SIG-M5 (cell line): ENCODE measurements at places on chromosomes 1 and 21.

DNA sequence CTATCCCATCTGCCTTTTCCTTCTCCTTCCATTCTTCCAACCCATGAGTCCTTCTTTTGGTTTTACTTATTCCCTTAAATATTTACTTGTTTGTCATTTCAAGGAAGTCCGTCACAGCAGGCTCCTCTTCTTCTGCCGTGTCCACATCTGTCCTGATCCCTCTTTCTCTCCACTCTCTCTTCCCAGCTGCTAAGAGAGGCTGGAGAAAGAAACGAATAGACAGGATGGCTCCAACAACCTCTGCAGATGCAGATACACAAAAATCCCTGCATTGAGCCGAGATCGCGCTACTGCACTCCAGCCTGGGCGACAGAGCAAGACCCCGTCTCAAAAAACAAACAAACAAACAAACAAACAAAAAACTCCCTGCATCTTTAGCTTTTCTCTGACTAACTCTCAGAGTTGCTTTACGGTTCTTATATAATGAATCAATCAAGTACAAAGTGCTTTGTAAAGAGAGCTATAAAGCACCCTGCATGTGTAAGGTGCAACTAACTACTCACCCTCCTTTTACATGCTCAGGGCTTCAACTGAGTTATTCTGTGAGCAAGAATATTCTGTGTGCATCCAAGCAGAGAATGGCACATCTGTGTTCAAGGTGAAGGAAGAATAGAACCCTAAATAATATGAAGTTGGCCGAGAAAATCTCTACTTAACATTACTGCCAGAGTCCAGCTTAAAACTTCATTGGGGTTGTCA is 3.8 kb upstream of the SAMD13 start:
- no peak for DNase-seq

- DNase-seq = no peak
These were observed 91.0 kb upstream of the KCNA3 start for GRCh38 chr1:110765640-110766335.

DNA sequence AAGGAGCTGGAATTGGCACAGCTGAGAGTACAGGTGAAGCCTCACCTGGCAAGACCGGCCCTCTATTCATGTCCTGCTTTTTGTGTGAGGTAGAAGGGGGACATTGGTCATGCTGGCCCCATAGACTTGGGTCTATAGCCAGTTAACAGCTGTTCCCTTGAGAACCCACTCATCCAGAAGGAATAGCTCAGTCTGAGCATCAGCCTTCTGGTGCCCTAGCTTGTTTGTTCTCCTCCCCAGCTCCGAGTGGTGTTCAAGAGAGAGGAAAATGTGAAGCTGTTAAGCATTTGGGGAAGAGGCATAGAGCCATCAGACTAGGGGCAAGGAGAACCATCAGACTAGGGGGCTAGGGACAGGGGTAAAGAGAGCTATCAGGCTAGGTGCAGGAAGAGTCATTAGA is 290.9 kb downstream of the SIPA1L2 start:
- DNase-seq = no peak

DNA sequence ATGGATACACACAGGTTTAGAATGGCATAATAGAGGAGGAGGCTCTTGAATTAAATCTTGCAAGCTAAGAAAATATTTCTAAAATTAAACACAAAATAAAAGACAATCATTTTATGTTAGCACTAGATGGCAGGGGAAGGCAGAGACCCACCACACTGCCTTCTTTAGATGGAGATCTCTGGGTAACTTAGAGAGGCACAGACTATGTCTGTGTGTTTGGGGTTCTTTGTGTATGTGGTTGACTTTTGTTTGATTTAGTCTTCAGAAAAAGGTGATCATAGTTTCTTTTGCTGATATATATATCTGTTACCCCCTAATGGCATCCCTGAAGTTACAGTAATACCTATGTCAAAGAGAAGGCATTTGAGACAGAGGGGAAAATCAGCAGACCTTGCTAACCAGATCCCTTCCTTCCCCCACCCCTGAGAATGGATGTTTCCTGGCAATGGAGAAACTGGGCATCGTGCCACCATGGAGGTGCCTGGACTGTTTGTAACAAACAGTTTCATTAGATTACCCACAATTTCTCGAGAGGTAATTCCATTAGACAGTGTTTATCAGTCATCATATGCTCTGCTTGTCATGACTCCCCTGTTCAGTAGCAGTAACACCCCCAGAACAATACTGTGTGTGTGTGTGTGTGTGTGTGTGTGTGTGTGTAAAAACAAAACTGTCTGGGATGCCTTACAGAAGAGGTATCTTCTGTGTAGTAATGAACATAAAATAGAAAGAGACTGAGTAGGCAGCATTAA is 228.3 kb upstream of the DEPDC1 start:
- no peak for DNase-seq

DNA sequence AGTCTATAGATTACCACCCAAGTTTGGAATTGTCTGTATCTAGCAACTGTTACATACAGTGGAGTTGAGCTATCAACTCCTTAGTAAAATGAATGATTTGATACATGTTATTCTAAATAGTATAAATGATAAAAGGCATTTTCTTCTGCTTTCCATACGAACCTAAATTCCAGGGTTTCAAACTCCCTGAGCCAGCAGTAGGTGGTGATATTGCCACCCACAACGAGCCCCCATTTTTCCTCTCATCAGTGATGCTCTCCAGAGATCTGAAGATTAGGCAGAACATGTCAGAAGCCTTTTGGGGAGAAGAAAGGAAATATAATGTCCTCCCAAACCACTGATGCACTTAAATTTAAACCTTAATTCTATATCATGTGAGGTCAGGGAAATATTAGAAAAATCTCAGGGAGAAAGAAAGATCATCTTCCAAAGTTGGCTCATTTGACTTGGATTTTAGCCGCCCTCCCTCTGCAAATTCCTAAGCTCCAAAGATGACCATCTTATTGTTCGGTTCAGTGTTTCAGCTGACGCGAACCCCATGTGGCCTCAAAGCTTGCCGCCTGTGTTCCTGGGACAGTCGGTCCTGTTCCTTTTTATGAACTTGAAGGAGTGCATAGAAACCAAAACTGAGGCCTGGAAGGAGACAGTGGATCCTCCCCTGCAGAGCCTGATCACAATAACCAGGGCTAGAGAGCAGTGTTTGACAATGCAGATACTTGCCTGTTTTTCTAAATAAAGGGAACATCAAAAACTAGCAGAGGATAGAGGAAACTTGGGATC is 2.3 kb downstream of the EVA1C start:
- no peak for DNase-seq

GRCh38 chr1:162632698-162633080 is 425 bp downstream of the DDR2 start:
- DNase-seq = no peak

GRCh38 chr1:9946315-9946714 is 3.0 kb downstream of the NMNAT1 start:
- no peak for DNase-seq

DNA sequence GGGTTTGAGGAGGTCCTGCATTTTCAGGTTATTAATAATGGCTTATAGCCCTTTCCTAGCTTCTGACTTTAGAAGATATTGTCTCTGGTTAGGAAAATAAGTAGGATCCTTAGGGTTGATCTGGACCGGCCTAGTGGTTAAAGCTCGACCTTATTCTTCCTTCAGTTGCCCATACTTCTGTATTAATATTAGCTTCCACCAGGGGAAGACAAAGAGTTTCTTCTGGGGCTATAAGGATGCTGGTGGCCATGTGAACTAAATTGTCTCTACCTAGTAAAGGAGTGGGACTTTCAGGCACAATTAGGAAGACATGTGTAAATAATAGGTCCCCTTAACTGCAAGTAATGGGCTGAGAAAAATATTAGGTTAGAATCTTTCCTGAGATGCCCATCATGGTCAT is 20.6 kb upstream of the FCGR2A start:
- no peak for DNase-seq

DNA sequence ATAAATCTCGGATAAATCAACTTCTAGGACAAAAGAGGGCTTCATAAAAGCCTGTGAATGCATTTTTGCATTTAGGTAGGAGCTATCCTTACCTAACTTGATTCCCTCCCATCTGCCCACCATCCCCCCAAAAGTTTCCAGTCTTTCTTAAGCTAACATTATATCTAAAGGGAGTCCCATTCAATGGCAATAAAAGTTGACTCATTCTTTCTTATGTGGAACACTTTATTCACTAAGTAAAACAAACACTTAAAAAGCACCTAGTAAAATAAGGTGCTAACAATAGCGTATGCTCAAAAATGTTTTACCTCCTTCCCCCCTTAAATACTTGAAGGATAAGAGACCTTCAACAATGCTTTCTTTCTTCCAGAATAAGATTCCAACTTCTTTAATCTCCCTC is 83.8 kb downstream of the GON4L start:
- DNase-seq = no peak

GRCh38 chr1:54272134-54272533 is 72.2 kb downstream of the MRPL37 start:
- no peak for DNase-seq

- DNase-seq = no peak
These were observed 82.9 kb downstream of the NGF start for GRCh38 chr1:115255154-115255553.

GRCh38 chr1:36790191-36790590 is 244.1 kb downstream of the GRIK3 start:
- no peak for DNase-seq

GRCh38 chr1:200673952-200674823 is 4.5 kb upstream of the DDX59 start:
- no peak for DNase-seq

DNA sequence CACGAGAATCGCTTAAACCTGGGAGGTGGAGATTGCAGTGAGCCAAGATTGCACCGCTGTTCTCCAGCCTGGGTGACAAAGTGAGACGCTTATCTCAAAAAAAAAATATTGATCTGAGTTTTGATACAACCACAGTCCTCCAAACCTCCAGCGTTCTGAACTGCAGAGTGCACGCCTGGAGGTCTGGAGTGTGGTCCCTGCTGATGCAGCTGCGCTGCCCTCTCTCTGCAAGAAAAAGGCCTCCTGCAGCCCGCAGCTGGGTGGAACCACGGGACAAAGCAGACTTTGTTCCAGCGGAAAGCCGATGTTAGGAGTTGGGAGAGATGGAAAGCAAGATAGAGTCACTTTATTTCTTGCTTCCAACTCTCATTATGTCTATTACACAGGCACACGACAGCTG is 144.9 kb upstream of the SOD1 start:
- DNase-seq = no peak

DNA sequence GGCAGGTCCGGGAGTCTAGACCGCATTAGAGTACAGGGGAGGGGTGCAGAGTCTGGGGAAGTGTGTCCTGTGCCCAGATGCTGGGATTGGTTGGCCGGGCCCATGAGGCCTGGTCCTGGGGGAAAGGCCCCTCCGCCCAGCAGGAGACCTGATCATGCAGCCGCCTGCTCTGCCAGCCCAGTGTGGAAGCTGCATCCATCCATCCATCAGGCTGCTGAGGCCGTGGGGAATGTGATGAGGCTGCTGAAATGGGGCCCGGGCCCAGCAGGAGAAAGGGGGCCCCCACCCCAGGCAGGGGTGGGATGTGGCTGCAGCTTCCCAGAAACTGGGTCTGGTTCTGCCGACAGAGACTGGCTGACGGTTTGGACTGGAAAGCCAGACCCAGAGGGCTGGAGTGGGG is 37.2 kb downstream of the EPHA2 start:
- no peak for DNase-seq

GRCh38 chr1:84401156-84401555 is 2.9 kb downstream of the DNASE2B start:
- no peak for DNase-seq

GRCh38 chr1:193070942-193071341 is 11.5 kb downstream of the RO60 start:
- no peak for DNase-seq

GRCh38 chr21:34009193-34009592 is 64.2 kb upstream of the MRPS6 start:
- DNase-seq = no peak

DNA sequence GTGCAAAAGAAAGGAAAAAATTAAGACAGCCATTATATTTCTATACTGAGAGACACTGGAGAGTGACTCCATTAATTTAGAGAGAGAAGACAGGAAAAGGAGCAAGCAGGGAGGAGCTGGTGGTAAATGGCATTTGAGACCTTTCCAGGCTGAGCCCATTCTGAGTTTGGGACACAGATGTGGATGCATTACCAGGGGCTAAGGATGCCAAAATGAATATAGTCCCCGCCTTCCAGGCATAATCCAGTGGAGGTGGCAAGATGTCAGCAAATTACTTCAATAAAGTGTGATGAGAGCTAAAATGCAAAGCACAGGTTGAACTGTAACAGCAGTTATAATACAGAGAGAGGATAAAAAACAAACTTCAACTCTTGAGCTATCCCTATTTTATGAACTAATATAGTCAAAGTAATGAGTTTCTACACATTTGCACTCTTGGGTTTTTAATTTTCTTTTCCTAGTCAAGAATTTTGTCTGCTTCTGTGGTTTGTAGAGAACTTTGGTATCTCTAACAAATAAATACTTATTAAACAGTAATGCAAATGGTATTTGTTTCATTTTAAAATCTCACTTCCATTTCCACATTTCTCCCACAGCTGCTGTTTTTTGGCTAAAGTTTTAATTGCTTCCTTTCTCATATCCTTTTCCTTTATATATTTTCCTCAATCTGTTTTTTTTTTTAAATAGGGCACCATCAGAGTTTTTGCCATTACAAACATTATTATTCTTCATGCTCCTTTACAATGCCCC is 228.2 kb upstream of the KCNK2 start:
- DNase-seq = no peak

- no peak for DNase-seq
These were observed 486.6 kb downstream of the USP25 start for GRCh38 chr21:16216288-16216962.

- no peak for DNase-seq
These were observed 22.7 kb upstream of the IFNAR1 start for GRCh38 chr21:33302055-33302454.
